Umbilical cord (tissue), 2 donors: ENCODE measurements at places on chromosomes 2 and 18. TPM values are rescaled to one million over a fixed set of nuclear protein-coding genes. Genes with fewer than 3 reads are reported as not detected.

GRCh38 chr2:213980883-213981282, 430.0 kb upstream of the VWC2L start:
- DNase-seq: no peak

- DNase-seq: peak; percentile 3
These were observed 33.2 kb upstream of the RAPGEF4 start for GRCh38 chr2:172702451-172702850.

GRCh38 chr2:106191511-106192016, 2.5 kb downstream of the UXS1 start:
- no peak for DNase-seq

GRCh38 chr2:29066271-29066860, 8.0 kb downstream of the PCARE start:
- peak; percentile 65 for DNase-seq

GRCh38 chr2:138994502-138994901, 214.3 kb upstream of the NXPH2 start:
- no peak for DNase-seq

DNA sequence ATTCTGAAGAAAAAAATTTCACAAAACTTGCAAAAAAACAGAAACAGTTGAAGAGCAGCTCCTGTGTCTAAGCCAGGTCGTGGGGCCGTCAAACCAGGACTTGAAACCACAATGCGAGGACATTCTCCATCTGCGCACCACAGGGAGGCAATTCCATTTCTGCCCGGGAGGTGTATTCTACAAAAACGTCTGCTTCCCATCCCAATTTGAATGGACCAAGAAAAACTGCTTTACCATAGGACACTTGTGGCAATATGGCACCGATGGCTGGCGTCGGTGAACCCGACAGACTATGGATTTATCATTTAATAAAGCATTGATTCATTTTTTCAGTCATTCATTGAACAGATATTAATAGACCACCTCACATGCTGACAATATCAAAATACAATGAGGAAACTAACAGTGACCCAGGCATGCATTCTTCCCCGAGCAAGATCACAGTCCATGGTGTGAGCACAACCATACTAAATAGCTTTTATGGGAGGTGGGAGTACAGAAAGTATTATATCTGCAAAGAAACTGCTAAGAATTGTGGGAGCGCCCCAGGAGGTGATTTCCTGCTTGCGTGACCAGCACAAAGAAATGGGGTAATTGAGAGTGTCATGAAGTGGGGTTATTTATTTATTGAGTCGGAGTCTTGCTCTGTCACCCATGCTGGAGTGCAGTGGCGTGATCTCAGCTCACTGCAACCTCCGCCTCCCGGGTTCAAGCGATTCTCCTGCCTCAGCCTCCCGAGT, 10.5 kb upstream of the ZAP70 start:
- DNase-seq: no peak

DNA sequence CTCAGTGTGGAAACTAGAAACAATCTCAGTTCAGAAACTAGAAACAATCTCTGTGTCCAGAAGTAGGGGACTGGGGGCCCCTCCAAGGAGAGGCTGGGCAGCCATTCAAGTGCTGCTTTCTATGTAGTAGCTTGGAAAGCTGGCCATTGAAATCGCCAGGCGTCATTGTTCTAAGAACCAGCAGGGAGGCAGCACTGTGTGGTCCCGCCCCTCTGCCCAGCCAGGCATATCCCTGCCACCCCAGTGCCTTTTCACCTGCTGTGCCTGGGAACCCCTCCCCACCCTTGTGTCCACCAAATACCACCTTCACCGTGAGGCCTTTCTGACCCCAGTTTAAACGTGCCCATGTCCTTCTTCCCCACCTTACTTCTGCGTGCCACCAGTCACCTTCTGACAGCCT, 221.6 kb downstream of the GBX2 start:
- DNase-seq: no peak

DNA sequence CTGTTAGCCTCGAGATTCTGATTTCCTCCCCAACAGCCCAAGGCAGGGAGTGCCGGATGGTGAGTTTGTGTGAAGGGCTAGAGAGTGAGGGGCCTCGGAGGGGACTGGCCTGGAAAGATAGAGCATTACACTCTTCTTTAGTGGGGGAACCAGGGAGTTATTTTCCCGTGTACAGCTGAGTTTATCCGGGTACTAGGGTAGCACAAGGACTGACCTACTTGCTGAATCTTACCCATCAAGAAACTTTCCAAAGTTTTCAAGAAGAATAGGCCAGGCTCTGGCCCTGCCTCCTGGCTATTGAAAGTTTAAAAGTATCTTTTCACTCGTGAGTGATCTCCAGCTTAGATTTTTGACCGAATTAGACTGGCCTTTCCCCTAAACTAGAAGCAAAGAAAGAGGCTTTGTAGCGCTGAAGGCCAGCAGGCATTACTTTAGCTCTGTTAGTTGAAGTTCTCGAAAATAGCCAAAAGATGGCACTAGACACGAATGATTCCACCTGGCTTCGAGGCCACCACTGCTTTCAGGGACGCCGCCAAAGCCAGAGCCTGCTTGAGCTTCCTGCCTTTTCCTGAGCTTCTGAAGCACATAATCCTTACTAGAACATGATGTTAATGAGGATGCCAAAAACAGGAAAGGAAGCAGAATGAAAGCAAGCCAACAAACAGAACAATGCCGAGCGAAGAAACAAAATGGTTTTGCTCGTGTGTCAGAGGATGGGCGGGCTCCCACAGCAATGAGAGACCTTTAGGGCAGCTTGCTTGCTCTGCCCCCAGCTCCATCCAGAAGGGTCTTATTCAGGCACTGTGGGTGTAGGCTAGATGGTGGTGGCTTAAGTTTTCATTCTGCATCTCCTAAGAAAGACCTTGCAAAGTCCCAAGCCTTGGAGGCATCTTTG, 55.8 kb downstream of the TSN start:
- DNase-seq: peak; percentile 79

DNA sequence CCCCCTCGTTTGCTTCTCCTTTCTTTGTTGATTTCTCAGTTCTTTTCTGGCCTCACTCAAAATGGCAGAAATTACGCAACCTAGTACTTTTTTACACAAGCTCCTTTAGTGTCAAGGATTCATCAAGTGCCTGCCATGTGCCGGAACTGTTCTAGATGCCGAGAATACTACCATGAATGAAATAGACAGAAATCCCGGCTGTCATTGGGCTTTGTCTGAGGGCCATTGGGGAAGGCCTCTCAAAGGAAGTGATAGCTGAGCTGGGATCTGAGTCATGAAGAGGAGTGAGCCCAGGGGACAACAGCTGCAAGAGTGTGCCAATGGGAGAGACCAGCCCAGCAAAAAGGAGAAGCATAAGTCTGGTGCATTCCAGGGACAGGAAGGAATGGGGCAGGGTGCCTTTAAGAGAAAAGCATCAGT, 34.3 kb upstream of the PPP1CB start:
- peak; percentile 75 for DNase-seq

GRCh38 chr2:128441341-128442052, 122.8 kb upstream of the HS6ST1 start:
- DNase-seq: no peak

The GATA6 gene
- 53.0 TPM for total RNA-seq
